ENCODE measurements at places on chromosomes 2 and 18.

GRCh38 chr2:200451511-200451910 lies 58.4 kb downstream of the KCTD18 start:
- DNase-seq, result no peak

DNA sequence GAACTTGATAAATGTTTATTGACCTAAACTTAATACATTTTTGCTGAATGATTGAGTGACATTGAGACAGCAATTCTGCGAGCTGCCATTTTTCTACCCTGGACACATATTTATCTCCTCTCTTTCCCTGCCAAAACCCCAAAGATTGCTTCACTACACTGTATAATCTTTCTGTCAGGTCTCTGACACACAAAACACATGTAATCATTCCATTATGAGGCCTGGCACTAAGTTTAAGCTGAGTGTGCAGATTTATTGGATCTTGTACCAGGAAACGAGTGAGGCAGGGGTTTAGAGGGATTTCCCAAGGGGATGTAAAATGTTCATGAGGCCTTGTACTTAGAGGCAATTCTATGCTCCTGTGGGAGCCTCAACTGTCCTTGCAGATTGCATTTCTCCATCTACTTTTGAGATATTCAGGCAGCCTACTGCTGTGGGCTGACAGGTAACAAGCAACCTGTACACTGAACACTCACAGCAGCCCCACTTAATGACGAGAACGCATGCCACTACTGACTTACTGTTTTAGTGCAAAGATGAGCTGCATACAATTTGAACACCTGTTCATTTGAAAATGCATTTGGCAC lies 13.7 kb upstream of the OSR1 start:
- DNase-seq, result no peak

GRCh38 chr18:49815927-49816326 lies 2.6 kb upstream of the ACAA2 start:
- DNase-seq, result no peak

DNA sequence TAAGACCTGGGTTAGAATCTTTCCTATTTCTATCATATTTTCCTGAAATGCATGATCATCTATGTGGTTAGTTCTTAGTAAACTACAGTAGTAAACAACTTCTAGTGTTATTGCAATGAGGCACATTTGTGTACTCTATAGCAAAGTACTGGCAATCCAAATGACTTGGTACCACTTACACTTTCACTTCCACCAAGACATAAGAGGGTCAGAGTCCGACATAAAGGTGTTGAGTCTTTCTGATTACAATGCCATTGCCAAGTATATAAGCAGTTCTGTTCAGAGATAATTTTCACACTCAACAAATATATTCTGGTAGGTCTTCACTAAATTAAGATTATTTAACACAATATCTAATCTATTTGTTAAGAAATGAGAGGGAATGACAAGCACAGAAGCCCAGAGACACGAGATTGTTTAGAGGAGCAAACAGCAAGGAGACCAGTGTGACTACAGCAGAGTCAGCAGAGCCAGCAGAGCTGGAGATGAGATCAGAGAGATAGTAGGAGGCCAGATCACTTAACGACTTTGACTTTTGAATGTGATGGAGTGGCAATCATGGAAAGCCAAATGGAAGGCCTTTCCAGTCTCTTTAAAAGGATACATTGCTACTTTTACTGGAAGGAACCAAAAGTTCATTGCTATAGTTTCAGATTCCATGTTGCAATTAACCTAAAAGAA lies 27.5 kb downstream of the SOS1 start:
- no peak for DNase-seq

DNA sequence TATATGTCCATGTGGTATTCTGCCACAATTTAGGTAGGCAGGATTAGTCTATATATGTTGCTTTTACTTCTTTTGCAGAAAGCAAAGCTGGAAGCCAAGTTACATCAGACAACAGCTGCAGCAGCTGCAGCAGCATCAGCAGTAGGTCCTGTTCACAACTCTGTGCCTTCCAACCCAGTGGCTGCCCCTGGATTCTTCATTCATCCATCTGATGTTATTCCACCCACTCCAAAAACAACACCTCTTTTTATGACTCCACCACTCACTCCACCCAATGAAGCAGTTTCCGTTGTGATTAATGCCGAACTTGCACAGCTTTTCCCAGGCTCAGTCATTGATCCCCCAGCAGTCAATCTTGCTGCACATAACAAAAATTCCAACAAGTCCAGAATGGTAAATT lies 107.6 kb downstream of the BIRC6 start:
- no peak for DNase-seq

- no peak for DNase-seq
These were observed 26.2 kb downstream of the TTC21B start for GRCh38 chr2:165927353-165927752.

GRCh38 chr2:119222213-119222612 lies 1.4 kb upstream of the STEAP3 start:
- no peak for DNase-seq

All from SW 1271 (cell line).